Activated CD4-positive, alpha-beta memory T cell treated with anti-CD3 and anti-CD28 coated beads for 36 hours (primary cell): ENCODE measurements at places on chromosomes 6 and 20. TPM values are rescaled to one million over a fixed set of nuclear protein-coding genes. Genes with fewer than 3 reads are reported as not detected.

DNA sequence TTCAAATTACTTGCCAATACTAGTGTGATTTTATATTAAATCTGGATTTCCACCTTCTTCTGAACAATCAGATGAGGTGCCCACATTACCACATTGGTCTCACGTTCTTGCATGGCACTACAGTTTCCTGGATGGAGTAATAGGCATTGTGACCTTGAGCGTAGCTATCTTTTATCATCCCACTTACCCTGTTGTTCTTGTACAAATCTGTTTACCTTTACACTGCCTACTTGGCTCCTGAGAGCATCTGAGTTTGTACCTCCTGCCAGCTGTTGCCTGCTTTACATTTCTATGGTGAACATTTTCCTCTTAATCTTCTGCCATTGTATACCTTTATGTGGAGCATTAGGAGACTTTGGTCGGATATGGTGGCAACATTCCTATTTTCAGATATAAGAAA is 90.7 kb downstream of the AKAP7 start:
- no peaks in the 10 kb centered on the region for H3K27me3 ChIP-seq
- H3K4me3 ChIP-seq: no peak overlapping the region
- peaks cover 16% of the 10 kb centered on the region for H3K4me1 ChIP-seq
- H3K27ac ChIP-seq: no peak overlapping the region
- peaks cover 13% of the 10 kb centered on the region for H3K36me3 ChIP-seq

DNA sequence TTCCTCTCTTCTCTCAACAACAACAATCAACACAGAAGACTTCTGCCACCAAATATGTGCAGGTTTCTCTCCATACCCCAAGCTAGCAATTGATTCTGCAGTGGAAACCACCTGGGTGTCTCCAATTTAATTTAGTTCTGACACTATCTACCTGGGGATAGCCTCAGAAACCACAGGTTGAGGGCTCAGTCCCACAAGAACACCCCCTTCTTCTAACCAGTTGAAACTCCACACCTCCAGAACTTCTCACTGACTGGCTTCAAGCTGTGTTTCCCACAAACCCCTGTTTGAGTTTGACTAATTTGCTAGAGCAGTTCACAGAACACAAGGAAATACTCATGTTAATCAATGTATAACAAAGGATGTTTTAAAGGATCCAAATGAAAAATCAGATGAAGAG is 52.5 kb upstream of the SPTLC3 start:
- DNase-seq: no peak
- no peak overlapping the region for H3K4me3 ChIP-seq
- no peaks in the 10 kb centered on the region for H3K4me1 ChIP-seq
- H3K36me3 ChIP-seq: no peaks in the 10 kb centered on the region
- peaks cover 3% of the 10 kb centered on the region for H3K27me3 ChIP-seq
- no peak overlapping the region for H3K27ac ChIP-seq

- H3K36me3 ChIP-seq: peaks cover 2% of the 10 kb centered on the region
- DNase-seq: no peak
- peaks cover 42% of the 10 kb centered on the region for H3K27me3 ChIP-seq
- no peak overlapping the region for H3K27ac ChIP-seq
- no peak overlapping the region for H3K4me3 ChIP-seq
Measured at GRCh38 chr6:169824021-169824420, 72.6 kb downstream of the ERMARD start.

- no peaks in the 10 kb centered on the region for H3K27me3 ChIP-seq
- H3K4me1 ChIP-seq: no peaks in the 10 kb centered on the region
- H3K36me3 ChIP-seq: peaks cover 32% of the 10 kb centered on the region
- H3K27ac ChIP-seq: no peak overlapping the region
- no peak overlapping the region for H3K4me3 ChIP-seq
- no peak for DNase-seq
Measured at GRCh38 chr20:50943069-50943468, 11.8 kb upstream of the ADNP start.

GRCh38 chr6:167906899-167907298 is 80.2 kb downstream of the AFDN start:
- H3K4me3 ChIP-seq: no peak overlapping the region
- H3K4me1 ChIP-seq: no peaks in the 10 kb centered on the region
- DNase-seq: no peak
- H3K36me3 ChIP-seq: peaks cover 3% of the 10 kb centered on the region
- no peaks in the 10 kb centered on the region for H3K27me3 ChIP-seq

DNA sequence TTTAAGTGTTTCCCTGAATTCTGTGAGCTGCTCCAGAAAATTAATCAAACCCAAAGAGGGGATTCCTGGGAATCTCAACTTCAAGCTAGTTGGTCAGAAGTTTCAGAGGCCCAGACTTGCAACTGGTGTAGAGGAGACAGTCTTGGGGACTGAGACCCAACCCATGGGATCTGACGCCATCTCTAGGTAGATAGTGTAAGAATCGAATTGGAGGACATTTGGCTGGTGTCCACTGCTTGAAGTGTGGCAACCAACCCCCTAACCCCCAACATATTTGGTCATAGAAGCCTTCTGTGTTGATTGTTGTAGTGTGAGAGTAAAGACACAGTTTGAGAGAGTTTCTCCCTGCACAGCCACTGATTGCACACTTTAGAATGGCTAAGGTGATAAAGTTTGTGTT is 103.5 kb upstream of the CARMIL1 start:
- H3K36me3 ChIP-seq: no peaks in the 10 kb centered on the region
- peaks cover 47% of the 10 kb centered on the region for H3K4me1 ChIP-seq
- DNase-seq: no peak
- H3K27me3 ChIP-seq: no peaks in the 10 kb centered on the region

GRCh38 chr6:168926306-168926705 is 327.3 kb downstream of the THBS2 start:
- H3K4me3 ChIP-seq: no peak overlapping the region
- no peaks in the 10 kb centered on the region for H3K36me3 ChIP-seq
- H3K27ac ChIP-seq: no peak overlapping the region
- H3K27me3 ChIP-seq: peaks cover 3% of the 10 kb centered on the region
- H3K4me1 ChIP-seq: no peaks in the 10 kb centered on the region

DNA sequence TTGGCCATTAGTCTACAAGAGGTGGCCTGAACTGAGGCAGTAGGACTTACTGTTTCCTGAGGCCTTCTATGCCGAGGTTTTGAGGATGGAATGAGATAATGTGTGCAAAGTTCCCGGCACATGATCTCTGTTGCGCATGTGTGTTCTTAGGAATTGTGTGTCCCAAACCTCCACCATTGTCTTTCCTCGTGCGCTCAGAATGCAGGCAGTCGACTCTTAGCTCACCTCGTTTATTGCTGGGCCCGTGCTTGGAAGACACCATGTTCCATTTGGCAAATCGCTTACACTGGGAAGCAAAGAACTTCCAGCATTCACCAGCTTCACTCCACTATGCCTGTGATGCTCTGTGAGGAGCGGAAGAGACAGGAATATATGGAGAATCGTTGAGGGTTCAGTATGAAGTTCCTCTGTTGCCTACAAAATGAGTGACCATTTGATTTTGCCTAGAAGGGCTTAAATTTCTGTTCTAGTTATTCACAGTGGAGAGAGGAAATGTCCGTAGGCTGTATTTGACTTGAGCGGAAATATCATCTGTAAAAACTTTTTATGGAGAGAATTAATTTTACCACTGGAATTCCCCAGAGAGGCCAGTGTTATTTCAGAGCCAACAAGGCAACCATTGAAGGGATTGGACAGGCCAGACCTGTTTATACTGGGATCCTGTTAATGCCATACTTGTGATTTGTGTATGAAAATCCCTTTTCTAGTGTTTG is 75.7 kb upstream of the CLDN20 start:
- H3K4me1 ChIP-seq: peaks cover 41% of the 10 kb centered on the region
- no peaks in the 10 kb centered on the region for H3K36me3 ChIP-seq
- no peak for DNase-seq

DNA sequence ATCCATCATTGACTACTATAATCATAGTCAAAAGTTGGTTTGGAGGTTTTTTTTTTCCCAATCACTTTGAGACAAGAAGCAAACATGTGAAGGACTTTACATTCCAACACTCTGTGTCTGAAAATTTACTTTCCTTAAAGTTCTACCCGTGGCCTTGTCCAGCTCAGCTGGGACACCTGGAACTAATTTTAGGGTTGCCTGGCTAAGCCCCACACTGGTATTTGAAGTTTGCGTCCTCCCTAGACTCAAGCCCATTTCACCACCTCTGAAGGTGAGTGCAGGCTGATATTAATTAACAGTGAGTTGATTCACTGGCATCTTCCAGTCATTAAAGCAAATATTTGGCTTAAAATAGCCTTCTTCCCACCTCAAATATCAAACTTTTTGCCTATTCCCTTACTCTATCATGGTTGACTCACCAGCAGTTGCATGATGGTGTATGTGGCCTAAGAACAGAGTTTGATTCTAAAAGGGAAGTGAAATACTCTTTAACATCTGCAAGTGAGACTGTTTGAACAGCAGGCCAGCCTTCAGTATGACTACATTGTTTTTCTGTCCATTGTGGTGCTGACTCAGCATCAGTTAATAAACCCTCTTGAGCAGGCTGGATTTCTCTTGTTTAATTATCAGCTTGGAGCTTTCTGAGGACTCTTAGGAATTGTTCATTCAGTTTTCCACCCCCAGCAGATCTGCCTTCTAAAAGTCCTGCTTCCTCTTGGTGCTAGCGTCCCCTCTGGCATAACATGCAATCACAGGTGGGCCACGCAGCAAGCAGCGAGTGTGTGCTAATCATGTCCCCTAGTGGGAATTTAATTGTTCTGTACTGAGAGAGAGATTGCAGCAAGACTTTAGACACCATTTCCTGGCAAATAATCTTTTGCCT is 1.8 kb upstream of the PRDM1 start:
- H3K4me3 ChIP-seq: peak overlapping the region; percentile 18
- no peak for DNase-seq
- H3K27me3 ChIP-seq: peaks cover 2% of the 10 kb centered on the region

GRCh38 chr6:165662041-165662748 is 846 bp downstream of the PDE10A start:
- peaks cover 41% of the 10 kb centered on the region for H3K27me3 ChIP-seq
- no peaks in the 10 kb centered on the region for H3K36me3 ChIP-seq
- no peaks in the 10 kb centered on the region for H3K4me1 ChIP-seq
- no peak for DNase-seq

DNA sequence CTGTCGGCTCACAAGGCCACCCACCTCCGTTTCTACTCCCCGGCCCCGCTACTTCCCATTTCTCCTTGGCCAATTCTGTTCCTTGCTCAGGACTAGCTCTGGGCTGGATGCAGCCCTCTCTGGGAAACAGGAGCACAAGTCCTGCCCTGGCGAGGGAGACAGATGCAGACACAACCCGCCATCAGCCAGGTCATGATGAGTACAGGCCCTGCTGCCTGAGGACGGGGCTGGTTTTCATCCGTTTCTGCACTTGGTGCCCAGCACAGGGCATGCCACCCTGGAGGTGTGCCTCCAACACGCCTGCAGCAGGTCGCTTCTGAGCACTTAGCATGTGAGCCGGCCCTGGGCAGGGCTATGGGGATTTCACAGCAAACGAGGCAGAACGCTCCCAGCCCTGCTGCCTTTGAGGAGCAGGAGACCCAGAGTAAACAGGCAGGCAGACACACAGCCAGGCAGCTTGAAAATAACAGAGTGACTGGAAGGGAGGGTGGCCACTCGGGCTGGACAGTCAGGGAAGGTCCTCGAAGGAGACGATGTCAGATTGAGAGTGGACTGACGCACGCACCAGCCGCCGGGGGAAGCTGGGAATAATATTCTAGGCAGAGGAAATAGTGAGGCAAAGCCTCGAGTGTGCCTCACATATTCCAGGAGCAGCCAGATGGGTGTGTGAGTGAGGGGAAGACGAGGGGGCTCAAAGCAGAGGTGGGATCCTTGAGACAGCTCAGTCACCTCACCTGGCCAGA is 21.2 kb upstream of the VSTM2L start:
- H3K27me3 ChIP-seq: no peaks in the 10 kb centered on the region
- no peak overlapping the region for H3K4me3 ChIP-seq
- H3K36me3 ChIP-seq: no peaks in the 10 kb centered on the region
- H3K4me1 ChIP-seq: no peaks in the 10 kb centered on the region
- no peak overlapping the region for H3K27ac ChIP-seq

- H3K27me3 ChIP-seq: peaks cover 1% of the 10 kb centered on the region
- no peak overlapping the region for H3K27ac ChIP-seq
- H3K36me3 ChIP-seq: no peaks in the 10 kb centered on the region
Measured at GRCh38 chr6:72522735-72523141, 99.1 kb upstream of the KCNQ5 start.

GRCh38 chr6:27177485-27178406 is 69.8 kb upstream of the PRSS16 start:
- H3K27ac ChIP-seq: peak overlapping the region; percentile 88
- H3K4me1 ChIP-seq: peaks cover 10% of the 10 kb centered on the region
- H3K27me3 ChIP-seq: peaks cover 1% of the 10 kb centered on the region
- peaks cover 3% of the 10 kb centered on the region for H3K36me3 ChIP-seq
- H3K4me3 ChIP-seq: peak overlapping the region; percentile 88
- peak; percentile 84 for DNase-seq

DNA sequence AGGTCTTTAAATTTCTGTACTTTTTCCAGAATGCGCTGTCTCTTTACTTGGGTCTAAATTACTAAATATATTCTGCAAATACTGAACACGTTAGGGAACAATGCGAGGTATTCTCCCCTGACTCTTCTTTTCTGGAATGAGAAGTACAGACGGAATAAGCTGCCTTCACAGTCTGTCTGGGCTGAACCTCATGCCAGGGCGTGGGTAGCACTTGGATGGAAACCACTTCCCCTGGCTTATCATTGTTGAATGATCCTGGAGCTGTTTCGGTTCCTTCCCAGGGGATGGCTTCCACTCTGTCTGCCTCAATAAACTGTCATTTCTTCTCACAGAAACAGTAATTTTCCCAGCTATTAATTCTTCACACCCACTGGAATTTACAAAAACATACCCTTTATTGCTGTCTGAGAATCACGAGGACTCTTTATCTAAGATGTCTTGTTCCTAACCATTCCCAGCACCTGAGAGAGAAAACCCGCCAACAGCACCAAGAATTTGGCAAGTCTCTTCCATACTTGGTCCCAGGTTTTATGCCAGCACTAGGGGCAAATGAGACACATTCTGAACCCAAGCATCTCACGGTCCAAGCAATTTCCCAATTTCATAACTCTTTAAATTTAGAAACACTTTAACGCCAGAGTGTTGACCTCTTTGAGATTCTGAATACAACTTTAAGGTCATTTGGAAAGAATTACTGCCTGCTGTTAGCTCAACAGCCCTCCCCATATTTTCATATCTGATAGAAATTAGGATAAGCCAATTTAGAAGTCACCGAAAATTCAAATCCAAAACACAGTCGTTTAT is 43.2 kb upstream of the ADGRF5 start:
- no peak overlapping the region for H3K27ac ChIP-seq
- H3K4me1 ChIP-seq: no peaks in the 10 kb centered on the region
- H3K36me3 ChIP-seq: no peaks in the 10 kb centered on the region
- H3K4me3 ChIP-seq: no peak overlapping the region

- DNase-seq: no peak
- peaks cover 9% of the 10 kb centered on the region for H3K27me3 ChIP-seq
- H3K4me3 ChIP-seq: no peak overlapping the region
- no peaks in the 10 kb centered on the region for H3K36me3 ChIP-seq
Measured at GRCh38 chr6:141103246-141103645, 1029.5 kb upstream of the GJE1 start.

- H3K27me3 ChIP-seq: no peaks in the 10 kb centered on the region
- H3K36me3 ChIP-seq: no peaks in the 10 kb centered on the region
- no peak overlapping the region for H3K27ac ChIP-seq
- no peak overlapping the region for H3K4me3 ChIP-seq
Measured at GRCh38 chr20:44720997-44721784, 6.0 kb downstream of the CCN5 start.

The CAPN11 gene
- total RNA-seq: 0.12 TPM

The SPATS1 gene
- total RNA-seq: not detected
